ENCODE measurements at places on chromosomes 6 and 20.

GRCh38 chr6:71334768-71335167, 46.2 kb downstream of the OGFRL1 start:
- DNase-seq = no peak

- no peak for DNase-seq
Observed at GRCh38 chr20:9912858-9913434, 74.1 kb upstream of the PAK5 start.

DNA sequence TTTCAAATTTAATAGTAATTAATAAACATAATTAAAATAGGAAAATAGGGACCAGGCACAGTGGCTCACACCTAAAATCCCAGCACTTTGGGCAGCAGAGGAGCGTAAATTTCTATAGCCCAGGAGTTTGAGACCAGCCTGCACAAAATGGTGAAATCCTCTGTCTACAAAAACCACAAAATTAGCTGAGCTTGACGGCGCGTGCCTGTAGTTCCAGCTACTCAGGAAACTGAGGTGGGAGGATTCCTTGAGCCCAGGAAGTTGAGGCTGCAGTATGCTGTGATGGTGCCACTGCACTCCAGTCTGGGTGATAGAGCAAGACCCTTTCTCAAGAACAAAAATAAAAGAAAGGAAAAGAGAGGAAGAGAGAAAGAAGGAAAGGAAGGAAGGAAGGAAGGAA, 1387.0 kb upstream of the ADGRB3 start:
- DNase-seq = no peak

DNA sequence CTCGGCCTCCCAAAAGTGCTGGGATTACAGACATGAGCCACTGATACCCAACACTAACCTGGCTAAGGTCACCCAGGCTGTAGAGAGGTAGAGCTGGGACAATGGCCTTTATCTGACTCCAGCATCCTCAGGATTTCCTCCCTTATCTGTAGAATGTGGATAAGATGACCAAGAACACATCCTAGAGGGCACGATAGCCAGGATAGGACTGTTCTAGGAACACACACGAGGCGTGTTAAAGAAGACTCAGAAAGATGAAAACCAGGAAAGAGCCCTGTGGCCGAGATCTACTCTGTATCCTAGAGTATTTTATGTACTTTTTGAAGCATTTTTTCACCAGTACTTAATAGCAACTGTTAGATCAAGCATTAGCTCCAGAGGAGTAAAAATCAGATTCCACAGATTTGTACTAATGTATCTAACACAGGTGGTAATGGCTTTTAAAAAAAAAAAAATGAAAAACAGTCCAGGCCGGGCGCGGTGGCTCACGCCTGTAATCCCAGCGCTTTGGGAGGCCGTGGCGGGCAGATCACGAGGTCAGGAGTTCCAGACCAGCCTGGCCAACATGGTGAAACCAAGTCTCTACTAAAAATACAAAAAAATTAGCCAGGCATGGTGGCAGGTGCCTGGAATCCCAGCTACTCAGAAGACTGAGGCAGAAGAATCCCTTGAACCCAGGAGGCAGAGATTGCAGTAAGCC, 17.3 kb downstream of the PPP1R10 start:
- DNase-seq = no peak

GRCh38 chr20:19433371-19434350, 221.2 kb downstream of the SLC24A3 start:
- no peak for DNase-seq

- DNase-seq = no peak
Observed at GRCh38 chr6:161261816-161262215, 12.0 kb downstream of the AGPAT4 start.

DNA sequence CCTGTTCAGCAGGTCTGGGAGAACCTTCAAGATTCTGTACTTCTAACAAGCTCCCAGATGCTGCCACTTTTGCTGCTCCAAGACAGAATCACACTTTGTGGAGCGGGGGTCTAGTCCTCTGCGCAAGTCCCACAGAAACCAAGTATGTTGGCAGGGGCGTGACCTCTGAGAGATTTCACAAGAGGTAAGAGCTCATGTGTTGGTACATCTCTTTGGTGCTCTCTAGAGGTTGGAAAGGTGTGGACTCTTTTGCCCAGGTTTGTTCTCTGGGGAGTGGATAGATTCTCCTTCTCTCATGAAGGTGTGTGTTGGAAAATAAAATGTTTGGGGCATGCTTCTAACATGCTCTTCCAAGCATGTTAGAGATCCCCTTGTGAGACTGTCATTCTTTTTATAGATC, 340.9 kb upstream of the IRAK1BP1 start:
- DNase-seq = no peak

DNA sequence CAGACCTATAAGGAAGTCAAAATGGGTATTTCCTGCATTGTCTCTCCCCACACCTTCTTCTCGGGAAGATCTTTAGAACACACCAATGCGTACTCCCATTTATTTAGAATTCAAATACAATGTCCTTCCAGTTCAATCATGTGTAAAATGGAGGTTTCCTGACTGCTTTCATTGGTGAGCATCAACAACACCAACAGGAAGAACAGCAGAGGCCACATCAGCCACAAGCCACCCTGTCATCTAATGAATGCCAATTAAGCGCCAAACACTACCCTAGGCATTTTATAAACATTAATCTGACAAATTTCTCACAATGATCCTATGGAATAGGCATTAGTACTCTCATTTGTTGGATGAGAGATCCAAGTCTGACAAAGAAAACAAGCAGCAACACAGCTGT, 68.4 kb upstream of the SMLR1 start:
- DNase-seq = no peak

- peak; percentile 35 for DNase-seq
Observed at GRCh38 chr20:60137657-60138245, 179.5 kb downstream of the CDH26 start.

DNA sequence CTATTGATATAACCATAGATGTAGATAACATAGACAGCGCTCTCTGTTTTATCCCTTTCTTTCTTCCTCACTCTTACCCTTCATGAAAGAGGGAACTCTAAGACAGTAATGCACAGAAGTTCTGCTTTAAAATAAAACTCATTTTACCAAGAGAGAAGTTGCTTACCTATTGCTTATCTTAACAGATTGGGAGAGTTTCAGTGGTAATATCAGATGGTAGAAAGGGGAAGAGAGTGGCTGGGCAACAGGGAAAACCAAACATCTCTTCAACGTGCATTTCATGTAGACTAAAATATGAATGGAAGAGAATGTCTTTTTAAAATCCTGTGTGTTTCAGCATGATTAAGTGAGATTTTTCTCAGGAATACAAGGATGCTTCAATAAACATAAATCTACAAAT, 45.3 kb upstream of the SIRPG start:
- no peak for DNase-seq

- no peak for DNase-seq
Observed at GRCh38 chr6:137761487-137761886, 105.6 kb upstream of the TNFAIP3 start.

GRCh38 chr6:156944412-156944811, 167.2 kb downstream of the ARID1B start:
- DNase-seq = no peak

GRCh38 chr20:53786071-53786444, 192.4 kb upstream of the ZNF217 start:
- DNase-seq = no peak

- no peak for DNase-seq
Observed at GRCh38 chr6:80566361-80566760, 459.9 kb downstream of the BCKDHB start.

DNA sequence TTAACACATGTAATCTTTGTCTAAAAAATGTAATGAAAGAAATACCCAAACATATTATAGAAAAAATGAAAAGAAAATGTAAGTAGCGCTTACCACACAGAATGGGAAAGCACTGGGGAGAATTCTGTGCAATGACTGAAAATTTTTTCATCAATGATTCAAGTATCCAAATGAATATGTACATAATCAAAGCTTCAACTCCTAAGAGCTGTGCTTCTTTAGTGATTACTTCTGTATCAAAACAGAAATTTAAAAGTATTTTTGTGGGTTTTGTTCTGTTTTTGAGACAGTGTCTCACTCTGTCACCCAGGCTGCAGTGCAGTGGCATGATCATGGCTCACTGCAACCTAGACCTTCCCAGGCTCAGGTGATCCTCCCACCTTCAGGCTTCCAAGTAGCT, 13.7 kb downstream of the LMBRD1 start:
- no peak for DNase-seq

DNA sequence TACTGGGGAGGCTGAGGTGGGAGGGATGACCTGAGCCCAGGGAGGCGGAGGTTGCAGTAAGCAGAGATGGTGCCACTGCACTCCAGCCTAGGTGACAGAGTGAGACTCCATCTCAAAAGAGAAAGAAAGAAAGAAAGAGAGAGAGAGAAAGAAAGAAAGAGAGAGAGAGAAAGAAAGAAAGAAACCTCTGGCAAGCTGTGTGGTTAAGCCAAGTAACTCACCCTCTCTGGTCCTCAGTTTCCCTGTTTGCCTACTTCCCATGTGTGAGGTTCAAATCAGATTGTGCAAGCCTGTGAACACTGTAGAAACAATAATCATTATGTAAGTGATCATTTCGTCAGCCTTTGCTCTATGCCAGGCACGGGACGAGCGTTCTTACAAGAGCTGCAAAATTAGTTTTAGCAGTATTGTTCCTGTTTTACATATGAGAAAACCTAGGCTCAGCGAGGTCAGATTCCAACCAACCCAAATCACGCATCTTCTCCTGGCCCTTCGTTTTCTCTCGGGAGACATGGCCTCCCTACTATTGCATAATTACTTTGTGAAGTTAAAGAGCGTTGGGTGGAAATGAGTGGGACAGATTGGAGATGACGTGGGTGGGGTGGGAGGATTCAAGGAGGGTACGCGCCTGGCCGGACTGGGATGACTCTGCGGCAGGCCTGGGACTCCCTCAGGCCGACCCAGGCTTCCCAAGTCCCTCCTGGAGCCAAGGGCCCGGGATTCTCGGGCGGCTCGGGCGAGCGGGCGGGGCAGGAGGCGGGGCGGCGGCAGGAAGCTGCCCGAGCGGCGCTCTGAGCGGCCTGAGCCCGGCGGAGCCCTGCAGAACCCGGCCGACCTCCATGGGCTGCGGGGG, at the start of gene SNX21:
TSS of gene SNX21 (plus strand) at position 770 of the 853 bp plus-strand sequence. CDS start 121 bp downstream, outside the sequence.
- DNase-seq = no peak

DNA sequence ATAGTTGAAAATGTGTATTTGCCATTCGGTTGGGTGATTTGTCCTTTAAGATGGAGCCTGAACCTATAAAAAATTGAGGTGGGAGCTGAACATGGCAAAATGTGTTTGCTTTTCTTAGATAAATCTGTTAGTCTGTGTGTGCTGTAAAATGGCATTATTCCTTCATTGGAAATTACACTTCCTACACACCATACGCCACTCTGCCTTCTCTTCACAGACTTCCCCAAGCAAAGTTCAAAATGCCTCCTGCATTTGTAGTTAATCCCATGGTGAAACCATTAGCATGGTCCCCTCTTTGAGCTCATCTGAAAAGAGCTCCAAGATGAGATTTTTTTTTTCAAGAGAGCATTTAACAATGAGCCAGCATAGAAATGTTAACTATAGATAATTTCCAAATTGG, 567 bp downstream of the ADTRP start:
- no peak for DNase-seq

DNA sequence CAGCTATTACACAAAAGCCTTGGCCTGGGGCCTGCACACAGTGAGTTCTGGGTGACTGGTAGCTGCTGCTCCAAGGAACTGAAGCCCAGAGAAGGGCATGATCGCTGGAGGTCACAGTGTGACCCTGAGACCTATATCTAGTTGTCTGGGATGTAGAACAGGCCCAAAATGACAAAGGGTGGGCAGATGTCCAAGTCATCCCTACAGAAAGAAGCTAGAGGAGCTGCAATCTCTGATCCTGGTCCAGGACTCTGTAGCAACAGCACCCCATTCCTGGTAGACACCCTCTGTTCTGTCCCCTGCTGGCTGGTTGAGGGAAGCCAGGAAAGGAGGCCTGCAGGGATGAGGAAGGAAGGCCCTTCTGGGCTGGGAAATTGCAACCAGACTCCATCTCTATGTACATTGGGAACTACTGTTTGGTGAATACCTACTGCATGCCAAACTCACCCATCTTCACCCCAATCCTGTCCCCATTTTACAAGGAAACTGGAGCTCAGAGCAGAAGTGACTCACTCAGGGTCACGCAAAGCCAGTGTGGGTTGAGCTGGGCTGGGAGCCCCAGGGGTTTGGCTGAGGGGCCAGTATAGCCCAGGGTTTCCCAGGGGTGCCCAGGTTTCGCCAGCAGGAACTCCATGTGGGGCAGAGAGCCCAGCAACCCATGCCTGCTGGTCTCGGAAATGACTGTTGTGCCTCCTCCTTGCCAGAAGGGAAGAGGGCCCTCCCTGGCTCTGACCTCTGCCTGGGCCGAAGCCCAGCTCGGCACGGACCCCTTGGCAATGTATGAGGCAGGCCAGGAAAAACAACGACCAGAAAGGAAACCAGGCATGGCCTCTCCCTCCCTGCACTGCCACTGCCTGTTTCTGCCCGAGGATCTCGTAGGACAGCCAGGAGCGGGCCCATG, 44.9 kb upstream of the TLDC2 start:
- no peak for DNase-seq

GRCh38 chr6:30719791-30720737, at the start of gene TUBB:
TSS of gene TUBB (plus strand) at chr6:30720352. CDS start at chr6:30720507, 155 bp downstream.
- DNase-seq = peak; percentile 89

- no peak for DNase-seq
Observed at GRCh38 chr6:24357336-24358218, at the start of gene DCDC2. TSS of gene DCDC2 (minus strand) at chr6:24358059. CDS start at chr6:24357750, 309 bp downstream.

- DNase-seq = no peak
Observed at GRCh38 chr6:85676086-85676729, 33.5 kb upstream of the SYNCRIP start.

GRCh38 chr6:137496368-137496767, 2.2 kb upstream of the OLIG3 start:
- DNase-seq = no peak

DNA sequence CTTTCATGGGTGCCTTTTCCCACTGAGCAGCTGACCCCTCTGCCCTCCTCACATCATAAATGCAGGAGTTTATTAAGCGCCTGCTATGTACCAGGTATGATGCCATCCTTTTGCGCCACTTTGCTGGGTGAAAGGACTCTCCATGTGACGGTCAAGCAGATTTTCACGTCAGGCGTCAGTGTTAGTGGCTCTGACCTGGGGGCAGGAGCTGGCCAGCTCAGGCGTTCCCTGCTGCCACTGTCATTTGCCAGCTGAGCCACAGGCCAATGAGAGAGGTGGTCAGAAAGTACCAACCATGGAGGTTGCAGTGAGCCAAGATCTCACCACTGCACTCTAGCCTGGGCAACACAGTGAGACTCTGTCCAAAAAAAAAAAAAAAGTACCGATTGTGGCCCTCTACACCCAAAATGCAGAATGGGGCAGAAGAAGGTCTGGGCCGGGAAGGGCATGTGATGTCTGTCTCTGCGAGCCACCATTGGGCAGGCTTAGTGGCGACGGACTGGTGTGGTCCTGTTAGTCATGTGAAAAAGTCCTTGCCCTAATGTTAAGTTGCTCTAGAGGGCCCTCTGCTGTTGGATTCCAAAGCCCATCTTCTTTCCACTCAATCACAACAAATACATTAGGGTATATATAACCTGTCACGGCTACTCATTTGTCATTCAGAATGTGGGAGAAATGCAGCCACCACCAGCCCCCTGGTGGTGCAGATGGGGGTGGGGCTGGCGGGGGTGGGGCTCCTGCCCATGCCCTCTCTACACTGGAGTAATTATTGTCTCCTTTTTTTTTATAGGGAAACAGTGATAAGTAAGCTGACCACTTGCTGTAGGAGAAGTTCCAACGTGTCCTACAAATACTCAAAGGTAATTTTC, 18.4 kb upstream of the SLC22A1 start:
- no peak for DNase-seq

GRCh38 chr6:94163877-94164276, 744.5 kb upstream of the EPHA7 start:
- DNase-seq = no peak

GRCh38 chr6:152124429-152125074, 317.1 kb downstream of the ESR1 start:
- no peak for DNase-seq

Data from T-helper 1 cell (primary cell).